ENCODE measurements at places on chromosomes 7 and 10.

DNA sequence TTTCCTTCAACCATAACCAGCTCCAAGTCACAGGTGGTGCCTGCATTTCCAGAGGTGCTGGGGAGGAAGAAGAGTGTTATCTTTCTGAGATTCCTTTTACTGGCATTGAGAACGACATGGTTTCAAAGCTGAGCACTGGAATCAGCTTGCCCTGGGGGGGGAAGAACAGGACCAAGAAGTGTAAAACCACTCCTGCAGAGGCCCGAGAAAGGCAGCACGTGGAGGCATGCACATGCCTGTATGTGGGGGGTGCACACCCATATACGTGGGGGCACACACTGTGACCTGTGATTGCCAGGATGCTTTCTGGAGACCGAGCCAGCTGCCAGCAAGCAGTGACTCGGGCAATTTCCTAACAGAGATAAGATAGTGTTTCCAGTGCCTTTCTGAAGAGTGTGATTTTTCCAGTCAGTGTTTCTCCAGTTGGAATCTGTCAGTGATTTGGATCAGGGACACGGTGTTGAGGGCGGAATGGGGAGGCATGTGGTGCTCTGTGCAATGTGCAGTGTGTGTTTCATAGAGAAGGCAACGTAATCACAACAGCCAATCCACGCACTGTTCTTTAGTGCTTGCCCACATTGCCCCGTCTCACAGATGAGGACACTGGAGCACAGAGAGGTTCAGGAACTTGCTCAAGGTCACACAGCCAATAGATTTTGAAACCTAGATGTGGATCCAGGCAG, 4.2 kb downstream of the LRRC27 start:
- no peak for DNase-seq

DNA sequence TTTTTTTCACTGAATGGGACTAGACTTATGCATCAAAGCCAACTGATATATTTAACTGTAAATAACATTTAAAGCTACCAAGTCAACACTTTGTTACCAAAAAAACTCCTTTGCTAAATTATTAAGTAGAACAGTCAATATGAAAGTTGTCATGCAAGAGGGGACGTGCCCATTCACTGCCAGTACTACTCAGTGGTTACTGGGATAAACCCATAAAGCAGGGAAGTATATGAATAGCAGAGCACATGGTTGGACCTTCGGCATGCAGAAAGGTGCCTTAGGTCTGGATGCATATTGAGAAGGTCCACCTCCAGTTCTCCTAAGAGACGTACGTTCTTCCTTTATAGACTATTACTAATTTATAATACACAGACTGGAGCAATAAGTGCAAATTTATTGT, 120.1 kb downstream of the SVOPL start:
- DNase-seq: no peak

DNA sequence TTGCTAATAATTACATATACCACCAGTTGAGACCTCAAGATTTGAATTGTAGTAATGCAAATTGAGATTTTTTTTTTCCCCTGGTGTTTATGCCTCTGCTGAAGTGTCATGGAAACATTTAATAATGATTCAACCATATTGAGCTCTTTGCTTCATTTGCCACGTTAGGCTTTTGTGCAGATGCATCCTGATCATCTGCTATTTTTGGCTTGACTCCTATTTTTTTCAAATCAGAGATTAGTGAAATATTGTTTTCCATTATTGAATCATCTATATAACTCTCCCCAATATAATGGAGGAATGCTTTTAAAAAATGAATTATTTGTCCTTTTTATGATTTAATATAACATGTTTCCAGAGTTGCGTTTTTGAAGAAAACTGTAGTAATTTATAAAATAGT, 115.1 kb downstream of the SRI start:
- DNase-seq: no peak

GRCh38 chr10:31762316-31762715, 166.3 kb downstream of the ARHGAP12 start:
- no peak for DNase-seq

DNA sequence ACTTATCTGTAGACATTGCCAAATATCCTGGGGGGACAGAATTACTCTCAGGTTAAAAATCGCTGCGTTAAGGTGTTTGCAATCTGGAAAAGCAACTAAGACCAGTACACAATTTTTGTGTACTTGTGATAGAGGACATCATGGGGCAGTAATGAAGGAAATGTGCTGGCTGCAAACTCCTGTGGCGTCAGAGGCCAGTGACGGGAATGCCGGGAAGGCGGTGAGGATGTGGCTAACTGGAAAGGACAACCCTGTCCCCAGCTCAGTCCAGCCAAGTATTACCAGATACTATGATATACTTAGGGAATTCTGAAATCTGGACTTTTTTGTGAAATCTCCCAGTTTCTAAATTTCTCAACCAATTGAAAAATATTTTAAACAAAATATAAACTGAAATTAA, 103.1 kb upstream of the NANOS1 start:
- no peak for DNase-seq

DNA sequence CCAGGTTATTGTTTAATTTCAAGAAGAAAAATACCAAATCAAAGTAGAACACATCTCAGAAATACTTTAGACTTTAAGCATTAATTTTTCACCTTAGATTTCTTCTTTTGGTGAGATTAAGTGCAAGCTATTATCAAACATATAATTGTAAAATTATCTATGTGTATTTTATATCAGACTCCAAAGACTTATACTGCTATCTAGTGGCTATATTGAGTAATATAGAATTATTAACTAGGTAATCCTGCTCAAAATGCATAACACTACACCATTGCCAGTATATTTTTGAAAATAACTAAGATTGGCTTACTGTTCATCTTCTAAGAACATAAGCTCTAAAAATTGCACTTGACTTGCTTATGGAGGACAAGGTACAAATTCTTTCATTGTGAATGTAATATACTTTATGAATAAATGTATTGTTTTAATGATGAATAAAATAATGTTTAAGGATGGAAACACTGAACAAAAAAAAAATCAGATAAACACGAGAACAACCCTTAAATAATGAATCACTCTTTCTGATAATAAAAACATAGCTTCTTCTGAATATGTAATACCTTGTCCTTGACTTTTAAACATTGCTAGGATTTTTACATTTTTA, 86.7 kb upstream of the GNAI1 start:
- no peak for DNase-seq

GRCh38 chr10:67663449-67664087, 32.4 kb downstream of the CTNNA3 start:
- no peak for DNase-seq

- no peak for DNase-seq
Measured at GRCh38 chr7:131501422-131501821, 55.0 kb downstream of the PODXL start.

GRCh38 chr7:17144322-17144721, 154.1 kb upstream of the AHR start:
- no peak for DNase-seq

- no peak for DNase-seq
Measured at GRCh38 chr10:96466-96865, 38.8 kb upstream of the ZMYND11 start.

GRCh38 chr7:128858380-128859231, 4.0 kb upstream of the ATP6V1F start:
- DNase-seq: no peak

GRCh38 chr7:83366629-83367028, 203.9 kb upstream of the PCLO start:
- no peak for DNase-seq

DNA sequence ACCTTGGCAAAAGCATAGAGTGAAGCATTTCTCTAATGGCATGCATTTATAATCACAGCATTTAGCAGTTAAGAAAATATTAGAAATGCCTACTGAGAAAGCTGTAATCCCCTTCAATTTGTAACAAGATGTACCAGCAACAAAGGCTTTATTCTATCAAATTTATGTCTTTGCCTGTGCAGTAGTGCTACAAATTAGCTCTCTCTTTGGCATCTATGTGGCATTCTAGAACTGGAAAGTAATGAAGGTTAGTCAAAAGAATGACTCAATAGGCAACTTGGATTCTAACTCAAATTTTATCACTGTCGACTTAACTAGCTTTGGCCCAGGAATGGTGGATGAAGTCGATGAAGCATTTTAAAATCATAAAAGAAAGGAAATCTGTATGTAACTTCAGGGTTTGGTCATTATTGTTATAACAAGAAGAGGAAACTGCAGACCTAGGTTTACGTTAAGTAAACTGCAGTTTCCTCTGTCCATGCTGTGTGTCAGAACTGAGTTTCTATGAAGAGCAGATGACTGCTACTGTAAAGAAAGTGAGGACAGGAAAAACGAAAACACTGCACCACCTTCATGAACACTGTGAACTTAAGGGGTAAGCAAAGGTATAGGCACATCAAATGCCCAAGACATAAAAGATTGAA, 140.0 kb downstream of the RAPGEF5 start:
- no peak for DNase-seq

- no peak for DNase-seq
Measured at GRCh38 chr7:108503112-108504026, 22.6 kb downstream of the PNPLA8 start.

GRCh38 chr7:125355899-125356298, 426.3 kb upstream of the POT1 start:
- no peak for DNase-seq

- no peak for DNase-seq
Measured at GRCh38 chr7:117230276-117231046, 92.4 kb downstream of the WNT2 start.

GRCh38 chr7:105098863-105099515, 85.0 kb downstream of the KMT2E start:
- DNase-seq: no peak

- no peak for DNase-seq
Measured at GRCh38 chr7:18572154-18572553, 76.6 kb downstream of the HDAC9 start.

- DNase-seq: no peak
Measured at GRCh38 chr10:86197166-86197790, 169.3 kb downstream of the GRID1 start.

GRCh38 chr10:32338262-32338661, 8.7 kb downstream of the EPC1 start:
- no peak for DNase-seq

GRCh38 chr10:8444630-8445029, 390.1 kb downstream of the GATA3 start:
- DNase-seq: no peak

DNA sequence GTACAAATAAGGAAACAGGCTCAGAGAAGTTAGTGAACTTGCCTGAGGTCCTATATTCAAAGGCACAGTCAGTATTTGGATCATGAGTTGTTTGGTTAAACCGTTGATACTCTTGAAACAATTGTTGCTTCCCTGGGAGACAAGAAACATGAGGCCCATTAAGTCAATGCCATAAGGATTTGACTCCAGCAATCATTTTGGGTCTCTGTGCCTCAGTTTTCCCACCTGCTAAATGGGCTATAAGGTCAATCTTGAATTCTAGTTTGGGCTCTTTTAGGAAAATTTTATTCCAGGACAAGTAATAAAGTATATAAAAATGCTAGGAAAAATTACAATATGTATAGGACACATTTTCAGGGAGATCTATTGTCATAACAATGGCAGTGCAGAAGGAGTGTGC, 202.1 kb downstream of the TMEM26 start:
- no peak for DNase-seq

DNA sequence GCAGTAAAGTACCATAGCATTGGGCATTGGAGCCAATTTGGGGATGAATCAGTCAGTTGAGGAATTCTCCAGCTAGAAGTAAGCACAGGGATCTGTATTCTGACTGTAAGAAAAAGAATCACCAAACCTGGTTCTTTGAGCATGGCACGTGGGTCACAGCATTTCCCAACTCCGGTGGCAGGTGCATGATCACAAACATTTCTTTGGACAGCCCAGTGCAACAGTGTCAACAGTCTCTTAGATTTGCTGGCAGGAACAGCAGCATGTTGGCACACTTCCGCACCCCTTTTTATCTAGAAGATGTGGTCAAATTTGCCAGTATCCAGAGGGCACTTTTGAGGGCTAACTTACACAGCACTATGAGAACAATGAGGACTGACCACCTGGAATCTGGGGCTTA, 437.5 kb upstream of the GHITM start:
- DNase-seq: no peak

- no peak for DNase-seq
Measured at GRCh38 chr7:1665549-1666316, 4.3 kb upstream of the ELFN1 start.

DNA sequence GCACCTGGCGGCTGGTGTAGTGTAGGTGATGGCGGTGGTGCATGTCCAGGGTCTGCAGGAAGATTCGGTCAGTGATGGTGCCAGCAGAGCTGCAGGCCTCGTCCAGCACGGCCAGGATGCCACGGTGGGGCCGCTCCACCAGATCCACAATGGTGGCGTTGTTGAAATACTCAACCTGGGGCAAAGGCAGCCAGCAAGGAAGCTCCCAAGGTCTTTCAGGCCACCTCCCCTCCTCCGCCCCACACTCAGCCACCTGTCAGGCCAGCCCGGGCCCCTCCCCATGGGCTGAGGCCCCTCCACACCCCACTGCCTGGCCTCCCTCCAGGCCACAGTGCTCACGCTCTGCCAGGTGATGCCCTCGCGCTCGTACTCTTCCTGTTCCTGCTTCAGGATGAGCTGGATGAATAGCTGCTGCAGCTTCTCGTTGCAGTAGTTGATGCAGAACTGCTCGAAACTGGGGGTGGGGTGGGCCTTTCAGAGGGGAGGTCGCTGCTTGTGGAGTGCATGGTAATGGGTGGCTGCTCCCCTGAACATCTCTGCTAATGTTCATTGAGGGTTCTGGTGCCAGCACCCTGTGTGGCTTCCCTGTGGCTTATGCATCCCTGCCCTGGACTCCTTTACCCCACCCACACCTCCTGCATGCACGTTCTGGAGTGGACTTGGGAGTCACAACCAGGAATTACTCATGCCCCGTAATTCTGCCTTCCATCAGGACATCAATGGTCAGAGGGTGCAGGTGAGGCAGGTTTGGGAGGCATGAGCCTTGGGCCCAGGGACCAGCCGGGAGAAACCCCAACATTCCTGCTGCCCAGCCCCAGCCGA, 8.9 kb downstream of the MYO1G start:
- no peak for DNase-seq

DNA sequence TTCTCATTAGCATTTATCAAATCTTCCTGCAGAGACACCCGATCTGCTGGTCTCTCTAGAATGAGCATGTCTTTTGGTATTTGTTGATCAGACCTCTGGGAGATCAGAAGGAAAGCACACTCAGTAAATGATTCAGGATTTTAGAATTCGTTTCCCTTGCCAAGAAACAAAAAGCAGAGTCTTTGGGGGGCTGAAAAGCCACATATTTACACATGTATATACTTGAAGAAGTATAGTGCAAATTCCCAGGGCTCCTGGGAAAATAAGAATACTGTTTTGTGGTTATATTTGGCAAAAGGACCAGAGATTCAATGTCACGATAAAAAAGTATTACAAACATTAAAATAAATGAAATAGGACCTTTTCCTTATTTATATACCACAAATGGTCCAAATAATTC, 100.2 kb downstream of the AGMO start:
- no peak for DNase-seq

DNA sequence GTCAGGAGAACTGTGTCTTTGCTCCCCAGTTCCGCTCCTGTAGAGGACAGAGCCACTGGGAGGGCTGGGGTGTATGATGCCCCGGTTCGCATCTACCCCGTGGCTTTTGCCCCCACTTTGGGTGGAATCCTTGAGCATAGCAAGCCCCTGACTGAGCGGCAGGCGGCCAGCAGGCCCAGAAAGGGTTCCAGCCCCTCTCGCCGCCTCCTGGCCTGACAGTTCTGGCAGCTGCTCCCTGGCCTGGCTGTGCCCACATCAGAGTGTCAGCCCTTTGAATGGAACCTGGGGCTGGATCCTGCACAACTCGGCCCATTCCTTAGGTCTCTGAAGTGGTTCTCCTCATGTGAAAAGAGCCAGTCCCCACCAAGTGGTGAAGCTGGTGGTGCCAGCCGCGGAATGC, 106.7 kb downstream of the GRK5 start:
- no peak for DNase-seq

Data from stimulated activated CD4-positive, alpha-beta T cell treated with anti-CD3 and anti-CD28 coated beads, TNF-alpha, amount 100 ng/mL, for 4 hours (primary cell).